IMR-90 (cell line): ENCODE measurements at places on chromosomes 12 and 14. TPM values are rescaled to one million over a fixed set of nuclear protein-coding genes. Genes with fewer than 3 reads are reported as not detected.
A peak's percentile ranks its signal among the peaks of the same experiment; 100 is the strongest.

The DDN gene
- polyA plus RNA-seq, result 0.21 and 0.22 TPM in 2 replicates

DNA sequence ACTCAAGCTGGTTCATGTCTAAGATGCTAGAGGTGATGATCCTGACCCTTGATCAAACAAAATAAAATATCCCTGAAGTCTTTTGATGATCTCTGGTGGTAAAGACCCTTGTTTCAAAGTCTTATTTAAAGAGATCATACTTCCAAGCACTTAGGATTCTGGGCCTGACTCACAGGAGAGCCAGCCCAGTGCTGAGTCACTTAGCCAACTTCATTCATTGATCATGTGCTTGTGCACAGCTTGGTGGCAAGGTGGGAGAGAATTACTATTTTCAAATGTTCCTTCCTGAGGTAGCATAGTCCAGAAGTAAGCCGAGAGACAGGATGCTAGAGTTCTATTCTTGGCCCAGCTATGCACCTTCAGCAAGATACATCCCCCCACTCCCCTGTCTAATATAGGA is 40.6 kb downstream of the SCN8A start:
- peak; percentile 82 for DNase-seq

- peak; percentile 56 for DNase-seq
Measured at GRCh38 chr12:26853303-26854030, 20.5 kb upstream of the ITPR2 start.

GRCh38 chr12:126535971-126536370 is 1470.7 kb downstream of the AACS start:
- DNase-seq, result no peak

The COX8C gene
- polyA plus RNA-seq, result not detected in 2 replicates

GRCh38 chr12:32589165-32589865 is 89.8 kb upstream of the DNM1L start:
- DNase-seq, result no peak

DNA sequence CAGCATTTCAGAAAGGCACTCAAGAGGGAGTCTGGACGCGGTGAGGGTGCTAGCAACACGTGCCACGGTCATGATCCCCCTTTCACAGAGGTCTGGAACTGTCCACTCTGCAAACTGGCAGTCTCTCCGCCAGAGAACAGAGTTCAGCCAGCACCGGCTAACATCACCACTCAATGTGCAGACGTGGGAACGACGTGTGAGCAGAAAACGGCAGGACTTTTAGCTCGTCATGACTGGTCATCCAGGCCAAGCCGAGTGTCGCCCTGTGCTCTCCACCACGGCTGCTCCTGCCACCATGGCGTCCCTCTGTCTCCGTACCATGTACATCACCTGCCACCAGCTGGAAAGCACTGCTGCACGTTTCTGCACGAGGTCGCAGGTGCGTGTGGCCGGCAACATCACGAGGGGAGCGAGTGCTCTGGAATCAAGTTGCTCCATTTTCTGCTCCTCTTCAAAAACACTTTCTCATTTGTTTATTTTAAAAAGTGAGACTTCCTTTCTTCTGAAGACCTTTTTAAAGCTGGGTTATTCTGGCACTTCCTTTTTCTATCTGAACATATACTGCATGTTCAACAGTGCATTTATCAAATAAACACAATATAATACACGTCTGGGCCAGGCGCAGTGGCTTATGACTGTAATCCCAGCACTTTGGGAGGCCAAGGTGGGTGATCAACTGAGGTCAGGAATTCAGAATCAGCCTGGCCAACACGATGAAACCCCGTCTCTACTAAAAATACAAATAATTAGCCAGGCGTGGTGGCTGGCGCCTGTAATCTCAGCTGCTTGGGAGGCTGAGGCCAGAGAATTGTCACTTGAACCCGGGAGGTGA is 28.0 kb downstream of the SLC15A4 start:
- no peak for DNase-seq

DNA sequence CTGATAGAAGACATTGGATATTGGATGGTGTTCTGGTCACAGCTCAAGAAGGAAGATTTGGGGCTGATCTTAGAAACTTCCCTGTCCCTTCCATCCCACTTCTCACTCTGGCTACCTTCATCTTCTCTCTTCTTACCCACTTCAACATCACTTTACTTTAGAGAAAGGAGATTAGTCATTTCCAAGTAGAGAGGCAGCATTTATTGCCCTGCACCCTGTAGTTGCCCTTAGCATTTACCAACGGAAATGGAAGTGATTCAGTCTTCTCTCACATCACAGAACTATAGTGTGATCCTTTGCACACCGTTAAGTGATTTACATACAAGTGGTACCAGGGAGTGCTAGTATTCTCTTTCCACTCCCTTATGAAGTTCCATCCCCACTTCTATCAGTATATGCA is 52.4 kb downstream of the PHLDA1 start:
- DNase-seq, result peak; percentile 66
